ENCODE measurements at places on chromosomes 16 and 17.

DNA sequence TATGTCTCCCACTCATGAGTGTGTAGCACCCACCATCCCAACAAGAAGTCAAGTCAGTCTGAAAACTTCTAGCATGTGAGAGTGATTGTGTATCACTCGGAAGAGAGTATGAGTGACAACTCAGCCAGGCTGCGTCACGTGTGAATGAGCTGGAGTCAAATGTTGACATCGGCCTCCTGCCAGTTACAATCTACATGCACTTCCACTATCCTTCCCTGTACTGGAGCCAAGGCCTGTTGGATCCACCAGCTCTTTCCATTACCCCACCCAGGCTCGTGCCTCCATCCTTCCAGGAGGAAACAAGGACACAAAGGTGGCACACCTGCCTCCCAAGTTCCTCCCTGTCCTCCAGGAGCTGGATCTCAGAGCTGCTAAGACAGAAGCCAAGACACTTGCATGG is 64.5 kb downstream of the ASIC2 start:
- DNase-seq = no peak

- DNase-seq = no peak
Observed at GRCh38 chr17:46190763-46191162, 2.5 kb downstream of the KANSL1 start.

DNA sequence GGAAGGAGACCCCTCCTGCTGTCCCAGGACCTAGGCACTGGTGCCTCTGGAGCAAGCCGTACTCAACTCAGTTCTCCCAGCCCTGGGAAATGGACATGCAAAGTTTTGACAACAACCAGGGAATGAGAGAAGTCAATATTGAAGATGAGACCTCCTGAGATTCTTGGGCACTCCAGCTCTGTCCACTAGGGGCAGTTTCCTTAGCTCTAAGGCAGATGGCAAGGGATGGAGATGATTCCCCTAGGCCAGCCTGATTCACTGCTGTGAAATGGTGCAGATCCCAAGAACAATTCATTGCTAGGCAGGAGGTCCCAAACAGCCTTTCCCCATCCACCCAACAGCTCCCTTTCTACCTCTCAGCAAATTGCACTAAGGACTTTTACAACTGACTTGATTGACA is 20.5 kb upstream of the SDR42E2 start:
- DNase-seq = no peak

- DNase-seq = no peak
Observed at GRCh38 chr17:73138541-73139138, 26.2 kb upstream of the SSTR2 start.

DNA sequence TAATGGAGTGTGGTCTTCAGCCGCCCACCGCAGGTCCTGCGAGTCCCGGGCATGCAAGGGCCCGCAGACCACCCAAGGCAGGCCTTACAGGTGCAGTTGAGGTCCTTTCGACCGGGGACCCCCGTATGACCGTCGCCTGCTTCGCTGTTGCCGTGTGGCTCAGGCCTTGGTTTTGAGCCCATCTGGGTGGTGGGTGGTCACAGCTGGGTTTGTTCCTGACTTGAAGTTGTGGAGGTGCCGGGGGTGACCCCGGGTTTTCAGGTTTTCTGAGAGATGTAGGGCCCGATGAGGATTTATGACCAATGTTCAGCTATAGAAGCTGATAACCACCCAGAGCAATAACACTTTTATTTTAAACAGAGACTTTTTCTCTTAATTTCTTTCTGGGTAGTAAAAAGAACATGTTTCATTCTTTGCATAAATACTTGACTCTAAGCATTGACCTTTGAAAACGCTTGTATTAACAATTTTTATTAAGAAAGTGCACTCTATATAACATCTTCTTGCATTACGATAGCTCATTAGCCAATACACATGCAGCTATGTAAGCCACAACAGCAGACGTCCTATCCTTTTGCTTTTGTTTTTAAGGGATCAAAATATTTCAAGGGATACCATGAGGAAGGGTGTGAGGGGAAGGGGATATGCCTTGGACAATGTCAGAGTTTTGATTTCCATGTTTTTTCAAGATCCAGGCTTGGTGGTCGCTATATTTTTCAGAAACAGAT is 1.9 kb downstream of the FOXL1 start:
- DNase-seq = no peak

DNA sequence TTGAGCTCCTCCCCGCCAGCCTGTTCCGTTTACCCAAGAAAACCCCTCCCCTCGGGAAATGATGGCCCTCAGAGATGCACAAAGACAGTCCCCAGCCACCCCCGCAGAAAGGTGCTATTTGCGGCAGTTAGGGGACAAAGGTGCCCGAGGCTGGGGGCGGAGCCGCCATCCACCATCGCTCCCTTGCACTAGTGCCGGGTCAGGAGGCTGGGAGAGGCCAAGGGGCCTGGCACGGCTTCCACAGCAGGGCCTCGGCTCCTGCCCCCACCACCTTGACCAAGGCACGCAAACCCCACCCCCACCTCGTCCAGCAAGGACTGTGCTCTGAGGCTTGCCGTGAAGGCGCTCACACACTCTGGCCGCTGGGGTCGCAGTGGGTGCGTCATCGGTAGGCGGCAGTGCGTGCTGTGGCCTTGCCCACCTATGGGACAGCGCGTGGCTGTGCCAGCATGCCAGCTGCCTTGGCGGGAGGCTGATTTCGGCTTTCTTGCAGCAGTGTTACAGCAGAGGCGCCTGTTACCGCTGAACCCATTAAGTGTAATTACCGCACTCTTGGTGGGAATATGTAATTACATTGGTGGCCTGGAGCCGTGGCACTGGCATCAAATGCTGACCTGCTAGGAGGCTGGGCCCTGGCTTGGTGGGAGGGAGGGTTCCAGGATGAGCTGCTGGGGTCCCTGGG is 31.8 kb downstream of the TPSG1 start:
- no peak for DNase-seq

DNA sequence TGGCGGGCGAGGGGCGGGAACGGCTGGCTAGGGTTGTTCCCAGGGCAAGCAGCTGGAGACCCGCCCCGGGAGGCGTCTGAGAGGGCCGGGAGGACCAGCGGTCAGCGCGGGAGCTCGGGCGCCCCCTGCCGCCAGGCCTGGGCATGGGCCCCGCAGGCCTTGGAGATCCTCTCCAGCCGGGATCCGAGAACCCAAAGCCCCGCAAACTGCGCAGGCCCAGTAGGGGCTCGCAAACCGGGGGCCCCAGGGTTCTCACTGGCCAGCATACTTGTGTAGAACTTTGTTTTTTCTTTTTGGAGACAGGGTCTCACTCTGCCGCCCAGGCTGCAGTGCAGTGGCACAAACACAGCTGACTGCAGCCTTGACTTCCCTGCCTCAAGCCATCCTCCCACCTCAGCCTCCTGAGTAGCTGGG is 20.8 kb upstream of the ZNF423 start:
- no peak for DNase-seq

DNA sequence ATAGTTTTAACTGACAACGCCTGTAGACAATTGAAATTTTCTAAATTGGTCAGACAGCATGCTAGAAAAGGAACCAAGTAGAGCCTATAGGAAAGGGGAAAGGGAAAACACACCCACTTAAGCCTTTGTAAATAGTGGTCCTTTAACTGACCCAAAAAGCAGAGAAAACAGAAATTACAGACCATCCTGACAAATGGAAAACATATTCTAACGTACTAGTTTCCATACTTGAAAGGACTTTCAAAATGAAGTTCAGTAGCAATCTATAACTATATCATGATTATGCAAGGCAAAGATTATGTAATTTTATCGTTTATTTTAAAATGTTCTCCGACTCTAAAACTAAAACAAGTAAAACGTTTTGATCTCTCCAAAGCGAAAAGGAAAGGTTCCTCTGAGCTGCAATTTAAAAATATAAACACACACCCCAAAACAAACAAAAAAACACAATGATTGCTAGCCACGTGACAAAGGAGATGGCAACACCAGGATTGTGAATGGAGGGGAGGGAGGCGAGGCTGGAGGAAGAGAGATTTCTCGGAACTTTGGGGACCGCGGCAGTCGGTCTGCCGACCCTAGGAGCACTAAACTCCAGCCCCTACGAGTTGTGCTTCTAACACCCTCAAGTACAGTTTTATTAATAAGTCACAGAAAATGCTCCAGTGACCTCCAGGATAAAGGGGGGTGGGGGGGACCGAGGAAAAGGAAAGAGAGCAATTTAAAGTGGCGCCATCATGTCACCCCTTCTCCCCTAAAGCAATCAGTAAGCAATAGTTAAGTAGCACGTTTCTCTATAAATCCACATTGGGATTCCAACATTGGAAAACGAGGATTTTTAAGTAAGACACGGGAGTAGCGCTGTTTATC is 1.7 kb downstream of the KANSL1 start:
- DNase-seq = no peak

- DNase-seq = no peak
Observed at GRCh38 chr16:57997176-57997527, 3.3 kb downstream of the ZNF319 start.

DNA sequence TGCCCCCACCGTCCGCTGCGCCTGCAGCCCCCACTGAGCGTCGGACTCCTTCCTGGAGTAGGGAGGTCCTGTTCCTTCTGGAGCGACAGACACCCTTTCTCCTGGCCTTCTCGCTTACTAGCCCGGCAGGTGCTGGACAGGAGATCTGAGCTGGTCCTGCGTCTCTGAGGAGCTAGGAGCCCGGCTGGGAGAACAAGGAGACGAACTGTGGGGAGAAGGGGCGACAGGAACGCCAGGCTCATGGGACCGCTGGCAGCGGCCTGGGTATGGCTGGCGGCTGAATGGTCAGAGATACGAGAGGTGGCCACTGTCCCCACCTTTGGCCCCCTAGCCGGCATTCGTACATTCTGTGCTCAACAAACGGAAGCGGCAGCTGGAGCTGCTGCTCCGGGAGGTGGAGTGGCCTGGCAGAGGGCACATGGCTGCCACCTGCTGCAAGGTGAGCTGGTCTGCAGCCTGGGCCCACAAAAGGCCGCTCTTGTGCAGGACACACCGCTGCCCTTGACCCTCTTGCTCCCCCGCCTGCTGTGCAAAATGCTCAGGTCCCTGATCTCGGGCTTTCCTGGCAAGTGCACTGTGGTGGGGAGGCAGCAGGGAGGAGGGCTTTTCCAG is 2066.7 kb downstream of the TP53TG3F start:
- DNase-seq = no peak

DNA sequence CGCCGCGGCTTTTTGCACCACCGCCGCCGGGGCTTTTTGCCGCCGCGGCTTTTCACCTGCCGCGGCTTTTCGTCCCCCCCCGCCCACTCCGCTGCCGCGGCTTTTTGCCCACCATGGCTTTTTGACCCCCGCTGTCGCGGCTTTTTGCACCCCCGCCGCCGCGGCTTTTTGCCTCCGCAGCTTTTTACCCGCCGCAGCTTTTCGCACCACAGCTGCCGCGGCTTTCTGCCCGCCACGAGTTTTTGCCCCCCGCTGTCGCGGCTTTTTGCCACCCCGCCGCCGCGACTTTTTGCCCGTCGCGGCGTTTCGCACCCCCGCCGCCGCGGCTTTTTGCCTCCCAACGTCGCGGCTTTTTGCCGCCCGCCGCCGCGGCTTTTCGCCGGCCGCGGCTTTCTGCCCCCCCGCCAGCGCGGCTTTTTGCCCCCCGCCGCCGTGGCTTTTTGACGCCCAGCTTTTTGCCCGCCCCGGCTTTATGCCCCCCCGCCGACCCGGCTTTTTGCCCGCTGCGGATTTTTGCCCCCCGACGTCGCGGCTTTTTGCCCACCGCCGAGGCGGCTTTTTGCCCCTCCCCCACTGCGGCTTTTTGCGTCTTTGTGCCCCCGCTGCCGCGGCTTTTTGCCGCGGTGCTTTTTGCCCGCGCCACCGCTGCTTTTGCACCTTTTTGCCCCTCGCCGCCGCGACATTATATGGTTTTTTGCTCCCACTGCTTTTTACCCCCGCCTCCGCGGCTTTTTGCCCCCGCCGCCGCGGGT is 1343.6 kb downstream of the TP53TG3F start:
- no peak for DNase-seq

DNA sequence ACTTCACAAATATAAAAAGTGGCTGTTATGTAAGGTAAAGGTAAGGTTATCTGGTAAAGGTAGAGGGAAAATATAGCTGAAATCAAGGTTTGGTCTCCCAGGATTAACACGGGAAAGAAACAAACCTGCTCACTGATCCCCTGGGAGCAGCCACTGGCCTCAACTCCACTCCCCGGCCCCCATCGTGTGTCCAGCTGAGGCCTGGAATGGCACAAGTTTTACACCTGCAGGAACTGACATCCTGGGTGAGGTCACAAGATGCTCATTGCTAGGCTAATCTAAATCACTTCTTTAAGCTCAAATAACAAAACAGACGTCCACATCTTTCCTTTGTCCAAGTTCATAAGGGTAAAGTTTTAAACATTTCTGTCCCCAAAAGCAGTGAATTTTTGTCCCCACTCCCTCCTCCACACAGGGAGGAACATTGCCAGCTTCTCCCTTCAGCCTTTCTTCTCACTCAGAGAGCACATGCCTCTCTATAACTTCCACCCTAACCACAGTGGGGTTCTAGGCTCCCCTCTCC is 46.3 kb downstream of the ERN1 start:
- no peak for DNase-seq

GRCh38 chr16:85708338-85708737 is 19.6 kb upstream of the GINS2 start:
- no peak for DNase-seq

DNA sequence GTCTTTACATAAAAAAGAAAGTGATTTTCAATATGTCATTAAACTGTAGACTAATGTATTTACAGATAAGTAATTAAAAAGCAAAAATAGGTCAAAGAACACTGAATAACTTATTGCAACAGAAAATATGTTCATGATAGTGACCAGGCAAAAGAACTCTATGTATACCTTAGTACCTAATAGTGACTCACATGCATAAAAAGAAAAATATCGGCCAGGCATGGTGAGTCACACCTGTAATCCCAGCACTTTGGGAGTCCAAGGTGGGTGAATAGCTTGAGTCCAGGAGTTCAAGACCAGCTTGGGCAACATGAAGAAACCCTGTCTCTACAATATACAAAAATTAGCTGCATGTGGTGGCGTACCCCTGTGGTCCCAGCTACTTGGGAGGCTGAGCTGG is 33.0 kb upstream of the TOM1L1 start:
- DNase-seq = no peak

GRCh38 chr17:14353861-14354474 is 53.1 kb downstream of the HS3ST3B1 start:
- no peak for DNase-seq

DNA sequence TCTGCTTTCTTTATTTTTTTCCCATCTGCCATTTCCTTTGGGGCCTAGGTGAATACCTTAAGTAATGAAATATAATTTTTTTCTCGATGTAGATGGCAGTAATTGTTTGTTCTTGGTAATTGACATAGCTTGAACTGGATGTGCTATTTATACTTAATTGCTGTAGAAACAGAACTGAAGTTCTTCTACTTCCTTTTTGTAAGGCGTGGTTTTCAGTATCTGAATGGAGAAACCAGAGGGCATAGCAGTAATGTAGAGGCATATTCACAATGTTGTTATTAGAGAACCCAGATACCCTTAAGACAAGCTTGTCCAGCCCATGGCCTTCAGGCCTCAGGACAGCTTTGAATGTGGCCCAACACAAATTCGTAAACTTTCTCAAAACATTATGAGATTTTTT is 16.4 kb downstream of the ATP6V0A1 start:
- DNase-seq = no peak

- DNase-seq = no peak
Observed at GRCh38 chr16:14309001-14309886, 238.1 kb downstream of the MRTFB start.

- no peak for DNase-seq
Observed at GRCh38 chr17:67211742-67212141, 33.3 kb downstream of the HELZ start.

GRCh38 chr16:4767872-4768548 is 1.0 kb upstream of the ZNF500 start:
- DNase-seq = no peak

Measured in cerebellar nuclear complex (tissue), 1 donor.